ENCODE measurements at places on chromosomes 16 and 17. TPM values are rescaled to one million over a fixed set of nuclear protein-coding genes. Genes with fewer than 3 reads are reported as not detected.

Gene MLKL
- total RNA-seq = 17.9 TPM

Gene DOC2B
- total RNA-seq = 6.9 TPM

DNA sequence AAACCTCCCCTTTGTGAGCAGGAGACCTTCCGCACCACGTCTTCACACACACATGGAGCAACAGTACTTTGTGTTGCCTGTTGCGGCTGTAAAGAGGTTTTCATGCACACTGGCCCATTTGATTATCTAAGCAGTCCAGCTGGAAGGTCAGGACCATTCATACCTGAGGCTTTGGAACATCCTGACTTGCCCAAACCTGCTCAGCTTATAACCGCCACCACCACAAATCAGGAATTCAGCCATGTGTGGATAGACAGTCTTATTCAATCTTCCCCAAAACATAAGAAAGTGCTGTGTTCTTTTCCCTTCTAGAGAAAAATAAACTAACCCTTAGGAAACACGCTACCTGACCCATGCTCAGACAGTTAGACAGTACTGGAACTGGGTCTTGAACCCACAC lies 81.6 kb upstream of the XYLT1 start:
- no peak for DNase-seq
- H3K36me3 ChIP-seq = no peaks in the 10 kb centered on the region
- H3K4me1 ChIP-seq = no peaks in the 10 kb centered on the region
- no peak overlapping the region for H3K27ac ChIP-seq
- no peak overlapping the region for H3K4me3 ChIP-seq
- H3K27me3 ChIP-seq = peaks cover 6% of the 10 kb centered on the region

Gene C16orf86
- 3.6 TPM for total RNA-seq

Gene MAP2K6
- total RNA-seq = 7.2 TPM

- DNase-seq = no peak
- peaks cover 14% of the 10 kb centered on the region for H3K4me1 ChIP-seq
- no peak overlapping the region for H3K27ac ChIP-seq
- H3K4me3 ChIP-seq = no peak overlapping the region
Observed at GRCh38 chr17:7748076-7748775, 30.7 kb downstream of the DNAH2 start.

Gene SLFN14
- 0.26 TPM for total RNA-seq

DNA sequence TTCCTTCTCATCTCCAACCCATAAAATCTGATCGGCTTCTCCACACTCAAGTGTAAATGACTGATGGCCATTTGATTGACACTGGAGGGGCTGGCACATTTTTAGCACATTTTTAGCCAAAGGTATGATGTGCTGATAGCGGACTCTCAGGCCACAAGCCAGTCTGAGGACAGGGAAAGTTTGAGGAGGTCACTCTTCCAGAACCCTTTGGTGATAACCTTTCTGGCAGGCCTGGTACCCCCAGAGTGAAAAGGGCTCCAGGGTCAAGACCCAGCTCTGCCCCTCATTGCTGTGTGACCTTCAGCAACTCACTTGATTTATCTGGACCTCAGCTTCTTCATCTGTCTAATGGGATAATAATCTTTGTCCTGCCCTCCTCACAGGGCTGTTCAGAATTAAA lies 1.7 kb upstream of the NLRC5 start:
- no peak overlapping the region for H3K4me3 ChIP-seq
- peaks cover 82% of the 10 kb centered on the region for H3K4me1 ChIP-seq
- no peak overlapping the region for H3K27ac ChIP-seq
- DNase-seq = no peak
- no peaks in the 10 kb centered on the region for H3K36me3 ChIP-seq

Gene CLEC18B
- 2.2 TPM for total RNA-seq

- DNase-seq = no peak
- H3K4me1 ChIP-seq = no peaks in the 10 kb centered on the region
- peak overlapping the region; percentile 55 for H3K27ac ChIP-seq
- peaks cover 1% of the 10 kb centered on the region for H3K27me3 ChIP-seq
- no peaks in the 10 kb centered on the region for H3K36me3 ChIP-seq
Observed at GRCh38 chr17:81659038-81659437, 2.7 kb upstream of the PDE6G start.

Gene TMEM98
- total RNA-seq = 57.1 TPM

Gene NOG
- 2.2 TPM for total RNA-seq

DNA sequence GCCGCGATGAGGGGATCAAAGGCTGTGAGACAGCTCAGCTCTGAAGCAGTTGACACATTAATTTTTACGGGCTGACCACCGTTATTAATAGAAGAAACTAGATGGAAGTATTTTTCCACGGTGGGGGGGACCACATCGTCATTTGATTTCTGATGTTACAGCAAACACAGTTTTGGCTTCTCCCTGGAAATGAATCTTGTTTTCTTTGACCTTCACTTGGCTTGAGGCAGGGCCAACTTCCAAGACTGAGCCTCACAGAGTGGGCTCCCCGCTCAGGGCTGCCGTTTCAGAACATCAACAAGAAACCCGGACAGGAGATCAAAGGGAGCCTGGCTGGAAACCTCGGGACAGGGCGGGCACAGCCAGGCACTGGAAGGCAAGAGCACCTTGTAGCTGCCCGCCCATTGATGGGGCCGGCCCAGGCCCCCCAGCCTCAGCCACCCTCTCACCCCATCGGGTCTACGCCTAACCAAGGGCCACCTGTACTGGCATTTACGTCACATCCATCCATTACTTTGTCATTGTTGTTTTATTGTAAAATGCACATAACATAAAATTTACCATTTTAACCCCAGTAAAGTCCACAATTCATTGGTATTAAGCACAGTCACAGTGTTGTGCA lies 124.6 kb downstream of the C16orf95 start:
- H3K4me3 ChIP-seq = no peak overlapping the region
- H3K27me3 ChIP-seq = no peaks in the 10 kb centered on the region
- H3K27ac ChIP-seq = no peak overlapping the region
- H3K36me3 ChIP-seq = no peaks in the 10 kb centered on the region
- DNase-seq = no peak
